Effector memory CD8-positive, alpha-beta T cell (primary cell): ENCODE measurements at places on chromosomes 16 and 17.

- no peak for DNase-seq
These were observed 288.3 kb upstream of the TNRC6C start for GRCh38 chr17:77670173-77670572.

GRCh38 chr16:86243123-86243473, 267.2 kb upstream of the FOXF1 start:
- no peak for DNase-seq

DNA sequence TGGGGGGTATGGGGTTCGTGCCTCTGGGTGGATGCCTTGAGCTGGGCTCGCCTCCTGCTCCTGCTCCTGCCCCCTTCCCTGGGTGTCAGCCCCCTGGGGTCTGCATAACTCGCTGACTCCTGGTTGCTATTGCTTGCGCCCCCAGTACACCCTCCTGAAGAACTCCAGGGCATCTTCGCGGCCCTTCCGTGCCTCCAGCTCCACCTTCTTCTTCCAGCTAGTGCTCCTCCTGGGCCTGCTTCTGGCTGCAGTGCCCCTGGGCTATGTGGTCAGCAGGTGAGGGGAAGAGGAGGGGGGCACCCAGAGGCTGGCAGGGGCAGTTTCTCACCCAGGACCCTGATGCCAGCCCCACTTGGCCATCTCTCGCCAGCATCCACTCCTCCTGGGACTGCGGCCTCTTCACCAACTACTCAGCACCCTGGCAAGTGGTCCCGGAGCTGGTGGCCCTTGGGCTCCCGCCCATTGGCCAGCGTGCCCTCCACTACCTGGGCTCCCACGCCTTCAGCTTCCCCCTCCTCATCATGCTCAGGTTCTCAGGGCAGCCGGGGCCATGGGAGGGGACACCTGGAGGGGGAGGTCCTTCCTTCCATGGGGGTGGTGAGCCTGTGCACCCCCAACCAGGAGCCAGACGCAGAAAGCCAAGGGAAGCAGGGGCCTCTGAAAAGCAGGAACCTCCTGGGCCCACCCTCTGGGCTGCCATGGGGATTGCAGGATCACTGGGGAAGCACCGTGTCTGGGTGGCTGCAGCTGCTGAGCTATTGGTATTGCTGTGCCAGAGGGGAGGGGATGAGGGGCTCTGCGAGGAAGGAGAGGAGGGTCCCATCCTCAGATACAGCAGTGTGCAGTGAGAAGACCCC, 7.8 kb upstream of the C17orf99 start:
- DNase-seq = no peak

- no peak for DNase-seq
These were observed 82.1 kb downstream of the ZNF423 start for GRCh38 chr16:49773534-49774475.

DNA sequence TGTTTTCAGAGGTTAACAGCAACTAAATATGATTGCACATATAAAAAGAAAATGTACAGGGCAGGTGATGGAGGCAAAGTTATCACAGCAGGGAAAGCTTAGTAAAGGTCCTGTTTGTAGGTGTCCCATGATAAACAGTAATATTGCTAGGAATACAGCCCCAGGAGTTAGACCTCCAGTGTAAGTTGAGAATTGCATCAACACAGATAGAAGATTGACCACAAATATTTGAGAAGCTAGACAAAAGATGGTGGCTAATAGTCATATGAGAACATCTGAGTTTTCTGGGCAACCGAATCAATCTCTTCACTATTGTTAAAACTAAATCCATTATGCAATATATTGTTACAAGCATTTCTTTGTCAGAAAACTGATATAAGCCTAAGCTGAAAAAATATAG, 152.6 kb downstream of the CDH11 start:
- DNase-seq = no peak
